Left ventricle myocardium inferior (tissue), 1 donor: ENCODE measurements at places on chromosomes 7 and 10.

DNA sequence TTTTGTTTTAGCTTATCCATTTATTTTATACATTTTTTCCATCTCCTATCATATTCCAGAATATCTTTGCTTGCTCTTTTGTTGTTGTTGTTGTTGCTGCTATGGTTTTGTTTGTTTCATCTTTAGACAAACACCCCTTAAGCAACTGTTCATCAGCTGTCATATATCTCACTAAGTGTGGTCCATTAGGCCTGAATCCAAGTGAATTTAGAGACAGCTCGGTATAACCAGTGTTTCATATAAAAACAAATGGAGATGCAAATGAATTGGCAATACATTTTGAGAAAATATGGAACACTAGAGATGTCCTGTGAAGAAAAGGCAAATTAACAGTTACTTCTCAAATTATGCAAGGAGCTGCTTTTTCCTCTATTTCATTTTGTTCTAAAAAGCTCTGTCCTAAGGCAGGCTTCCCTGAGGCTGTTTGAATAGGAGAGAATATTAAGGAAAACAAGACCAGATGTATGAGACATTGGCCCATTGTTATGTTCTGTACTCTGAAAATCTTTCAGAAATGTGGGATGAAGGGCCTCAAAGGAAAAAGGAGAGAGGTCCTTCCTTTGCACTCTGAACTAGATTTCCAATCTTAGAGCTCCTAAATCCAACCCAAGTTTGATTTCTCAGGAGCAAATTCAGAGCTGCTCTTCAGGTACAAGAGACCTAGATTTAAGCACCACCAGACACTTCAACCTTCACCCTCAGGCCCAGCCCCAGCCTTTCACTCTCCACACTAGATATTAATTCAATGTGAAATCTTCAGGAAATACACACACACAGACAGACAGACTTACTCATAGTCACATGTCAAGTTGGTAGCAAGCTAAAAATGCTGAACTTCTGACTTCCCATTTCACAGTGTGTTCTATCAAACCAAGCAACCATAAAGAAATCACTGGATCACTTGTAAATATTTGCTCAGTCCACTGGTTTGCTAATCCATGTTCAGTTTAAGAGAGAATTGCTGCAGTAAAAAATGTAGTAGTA is 5.4 kb downstream of the TFEC start:
- no peak for DNase-seq

GRCh38 chr10:71969929-71970328 is 5.7 kb downstream of the CHST3 start:
- DNase-seq = no peak

- no peak for DNase-seq
Measured at GRCh38 chr7:2838873-2839578, 5.1 kb downstream of the GNA12 start.

DNA sequence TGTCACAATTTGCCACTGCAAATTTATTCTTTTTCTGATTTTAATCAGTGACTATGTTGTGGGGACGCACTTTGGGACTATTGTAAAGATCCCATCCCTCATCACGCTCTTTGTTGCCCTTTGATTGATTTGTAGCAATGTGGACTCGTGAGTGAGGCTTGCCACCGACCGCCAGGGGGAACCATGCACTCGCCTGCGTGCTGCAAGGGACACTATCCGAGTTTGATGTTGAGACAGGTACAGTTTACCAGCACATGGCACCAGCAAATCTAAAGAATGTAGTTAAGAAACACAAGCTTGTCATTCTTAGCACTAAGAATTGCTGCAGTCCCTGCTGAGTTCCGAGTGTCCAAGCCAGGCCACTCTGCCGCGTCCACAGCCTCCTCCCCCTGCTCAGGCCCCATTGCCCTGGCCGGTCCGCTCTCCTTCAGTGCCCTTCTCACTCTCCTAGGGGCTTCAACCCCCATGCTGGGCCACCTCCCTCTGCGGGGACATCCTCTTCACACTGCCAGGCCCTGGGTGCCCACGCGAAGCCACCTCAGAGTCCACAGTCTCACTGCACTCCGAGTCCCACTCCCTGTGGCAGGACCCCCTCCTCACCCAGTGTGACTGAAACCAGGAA is 2.0 kb upstream of the SFTPA2 start:
- peak; percentile 55 for DNase-seq

DNA sequence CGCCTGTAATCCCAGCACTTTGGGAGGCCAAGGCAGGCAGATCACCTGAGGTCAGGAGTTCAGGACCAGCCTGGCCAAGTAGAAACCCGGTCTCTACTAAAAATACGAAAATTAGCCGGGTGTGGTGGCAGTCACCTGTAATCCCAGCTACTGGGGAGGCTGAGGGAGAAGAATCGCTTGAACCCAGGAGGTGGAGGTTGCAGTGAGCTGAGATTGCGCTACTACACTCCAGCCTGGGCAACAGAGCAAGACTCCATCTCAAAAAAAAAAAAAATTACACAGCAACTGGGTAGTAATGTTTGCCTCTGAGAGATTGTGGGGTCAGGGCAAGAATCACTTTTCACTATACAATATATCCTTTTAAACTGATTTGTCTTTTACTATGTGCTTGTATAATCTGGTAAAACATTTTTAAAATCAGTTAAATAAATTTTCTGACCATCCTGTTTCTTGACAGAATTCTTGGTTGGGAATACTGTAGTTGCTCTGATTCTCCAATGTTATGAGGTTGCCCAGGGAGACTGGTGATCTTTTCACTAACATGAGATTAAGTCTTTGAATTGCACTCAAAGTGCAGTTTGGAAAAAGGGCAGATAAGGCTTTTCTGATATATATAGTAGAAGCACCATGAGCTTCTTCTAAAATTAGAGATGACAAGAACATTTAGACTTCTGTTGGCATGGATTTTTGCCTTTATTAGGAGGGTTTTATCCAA is 1.5 kb downstream of the ENTPD7 start:
- DNase-seq = no peak

GRCh38 chr10:120098232-120098930 is 205.9 kb downstream of the SEC23IP start:
- no peak for DNase-seq

DNA sequence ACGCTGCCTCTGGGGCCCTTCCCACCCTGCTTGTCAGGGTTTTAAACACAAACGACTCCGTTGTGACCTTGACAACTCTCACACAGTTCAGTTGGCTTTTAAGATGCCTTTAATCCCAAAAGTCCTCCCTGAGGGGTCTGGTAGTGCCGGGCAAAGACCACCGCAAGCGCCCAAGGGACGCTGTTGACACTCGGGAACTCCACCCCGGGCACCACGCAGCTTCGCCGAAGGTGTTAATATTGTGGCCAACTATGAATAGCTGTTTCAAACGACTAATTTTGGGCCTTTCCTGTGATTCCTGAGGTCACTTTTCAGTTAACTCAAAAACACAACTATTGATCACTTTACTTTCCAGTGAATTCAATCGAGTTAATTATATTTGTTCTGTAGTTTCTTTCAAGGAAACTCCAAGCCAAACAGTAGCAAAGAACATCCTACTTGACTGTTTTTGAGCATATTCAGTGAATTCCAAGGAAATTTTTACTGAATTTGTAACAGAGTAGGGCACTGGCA is 958 bp upstream of the ESYT2 start:
- no peak for DNase-seq

- DNase-seq = peak; percentile 92
Measured at GRCh38 chr10:7818295-7819120, at the start of gene TAF3. TAF3 (plus strand) TSS chr10:7818505; CDS start chr10:7818710, 205 bp downstream.

DNA sequence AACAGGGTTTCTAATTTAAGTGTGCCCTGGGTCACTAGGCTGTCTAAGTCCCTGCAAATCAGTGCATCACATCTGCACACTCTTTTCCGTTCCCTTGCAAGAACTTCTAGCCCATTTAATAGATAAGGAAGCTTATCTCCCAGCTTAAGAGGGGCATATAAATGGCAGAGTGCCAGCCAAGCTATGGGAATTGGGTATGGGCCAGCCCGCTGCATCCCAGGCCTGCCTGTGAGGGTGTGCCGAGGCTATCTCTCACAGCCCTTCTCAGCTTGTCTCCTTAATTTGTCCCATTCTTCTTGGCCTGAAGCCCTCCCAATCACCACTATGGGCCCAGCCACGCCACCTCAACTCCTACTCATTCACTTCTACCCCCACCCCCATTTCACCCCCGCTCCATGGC is 14.7 kb downstream of the AQP1 start:
- DNase-seq = no peak

DNA sequence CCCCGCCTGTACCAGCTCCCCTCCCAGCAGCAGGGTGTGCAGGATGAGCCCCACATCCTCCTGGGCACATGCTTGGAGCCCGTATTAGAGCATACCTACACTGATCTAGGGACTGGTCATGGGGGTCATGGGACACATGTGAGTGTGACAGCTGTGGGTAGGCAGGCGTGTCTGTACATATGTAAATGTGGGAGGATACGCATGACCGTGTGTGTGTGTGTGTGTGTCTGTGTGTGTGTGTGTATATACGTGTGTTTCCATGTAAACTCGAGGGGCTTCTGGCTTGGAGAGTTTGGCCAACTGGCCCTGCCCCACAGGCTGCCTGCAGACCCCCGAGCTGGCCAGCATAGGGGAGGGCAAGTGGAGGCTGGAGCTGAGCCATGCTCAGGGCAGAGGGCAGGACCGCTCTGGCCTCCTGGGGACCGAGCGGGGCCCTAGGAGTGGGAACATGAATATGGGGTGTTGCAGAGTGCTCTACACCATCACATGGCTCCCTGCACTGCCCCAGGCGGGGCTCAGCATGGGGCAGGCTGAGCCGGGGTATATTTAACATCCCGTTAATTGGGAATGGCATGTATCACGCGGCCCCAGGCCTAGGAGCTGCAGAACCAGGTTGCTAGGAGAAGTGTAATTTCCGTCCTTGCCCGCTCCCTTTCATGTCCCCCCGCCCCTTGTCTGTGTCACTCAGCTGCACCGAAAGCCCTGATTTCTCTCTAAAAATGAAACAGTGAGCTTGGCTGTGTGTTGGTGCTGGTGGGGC is 152.7 kb upstream of the PCBD1 start:
- DNase-seq = no peak

DNA sequence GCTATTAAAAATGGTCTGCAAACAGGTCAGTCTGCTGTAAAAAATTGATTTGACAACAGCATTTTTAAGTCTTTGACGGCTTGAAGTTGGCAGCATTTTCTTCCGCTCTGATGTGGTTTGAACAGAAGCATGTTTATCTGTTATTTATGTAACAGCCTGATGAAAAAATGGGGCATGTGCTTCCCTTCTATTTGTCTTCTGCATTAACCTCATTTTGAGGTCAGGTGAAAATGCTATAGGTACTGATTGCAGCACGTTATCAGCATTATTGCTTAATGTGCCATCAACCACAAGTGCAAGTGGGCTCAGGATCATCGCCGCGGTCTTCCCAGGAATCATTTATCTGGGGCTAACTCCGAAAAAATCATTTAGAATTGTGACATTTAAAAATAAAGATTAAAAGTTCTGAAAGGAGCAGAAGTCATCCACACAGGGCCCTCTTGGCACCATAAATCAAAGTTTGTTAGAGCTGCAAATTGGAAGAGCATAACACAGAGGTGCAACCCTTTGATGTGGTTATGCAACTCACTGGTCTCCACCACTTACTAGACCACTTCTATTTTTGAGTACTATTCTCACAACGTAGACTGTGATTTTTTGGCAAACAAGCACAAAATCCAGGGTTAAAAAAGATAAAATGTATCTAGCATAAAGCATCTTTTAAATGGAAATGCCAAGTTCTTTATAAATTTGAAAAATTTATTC is 307.7 kb downstream of the MDFIC start:
- no peak for DNase-seq

- DNase-seq = no peak
Measured at GRCh38 chr7:114242992-114243507, 171.6 kb upstream of the FOXP2 start.

DNA sequence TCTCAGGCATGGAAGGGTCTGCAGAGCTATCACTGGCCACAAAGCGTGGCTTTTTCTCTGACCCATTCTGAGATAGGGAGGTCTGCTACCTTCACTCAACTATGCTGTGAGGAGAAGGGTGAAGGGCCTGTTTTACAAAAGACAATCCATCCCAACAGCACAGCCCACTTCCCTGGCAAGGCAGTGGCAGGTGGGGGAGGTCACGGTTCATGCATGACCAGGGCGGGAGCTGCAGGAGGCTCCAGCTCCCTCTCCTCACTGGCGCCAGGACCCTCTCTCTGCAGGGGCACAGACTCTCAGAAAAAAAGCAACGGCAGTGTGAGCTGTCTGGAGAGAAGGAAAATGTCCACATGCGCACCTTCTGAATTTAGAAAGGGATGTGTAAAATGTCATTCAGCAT is 28.5 kb downstream of the GRB10 start:
- no peak for DNase-seq

GRCh38 chr10:76114581-76115001 is 683.2 kb downstream of the LRMDA start:
- DNase-seq = no peak

GRCh38 chr7:26584326-26584725 is 280.1 kb downstream of the SKAP2 start:
- no peak for DNase-seq

DNA sequence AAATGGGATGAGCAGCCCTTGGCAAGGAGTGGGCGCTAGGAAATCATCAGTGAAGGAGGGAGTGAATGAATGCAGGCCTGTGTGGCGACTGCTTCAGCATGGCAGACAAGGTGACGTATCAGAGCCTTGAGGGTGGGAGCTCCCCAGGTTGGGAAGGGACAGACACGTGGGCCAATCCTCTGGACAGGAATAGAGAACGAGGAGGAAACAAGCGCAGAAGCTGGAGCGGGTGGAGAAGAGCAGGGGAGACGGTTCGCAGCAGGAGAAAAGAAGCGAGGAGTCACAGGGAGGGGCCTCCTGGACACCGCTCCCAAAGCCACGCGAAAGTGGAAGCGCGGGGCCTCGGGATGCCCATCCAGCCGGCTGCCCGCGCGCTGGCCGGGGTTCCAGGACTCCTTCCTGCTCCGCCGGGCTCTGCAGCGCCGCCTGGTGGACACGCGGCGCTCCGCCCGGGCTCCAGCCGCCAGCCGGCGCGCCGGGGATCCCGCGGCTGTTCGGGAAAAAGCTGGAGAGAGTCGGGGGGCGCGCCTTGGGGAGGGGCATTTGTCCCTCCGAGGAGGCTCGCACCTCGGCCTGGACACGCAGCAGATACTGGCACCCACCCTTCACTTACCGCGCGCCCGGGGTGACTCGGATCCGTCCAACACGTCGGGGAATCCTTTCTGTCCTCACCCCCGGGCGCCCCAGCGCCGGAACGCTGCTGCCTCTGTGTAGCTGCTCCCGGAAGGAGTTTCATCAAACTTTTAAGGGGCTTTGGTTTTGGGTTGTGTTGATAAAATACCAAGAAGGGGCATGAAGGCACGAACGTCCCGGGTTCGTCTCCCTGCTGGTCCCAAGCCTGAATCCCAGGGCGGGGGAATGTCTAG is 6.3 kb downstream of the ZNF503 start:
- DNase-seq = peak; percentile 53
